Activated CD8-positive, alpha-beta memory T cell treated with anti-CD3 and anti-CD28 coated beads for 1 hour (primary cell): ENCODE measurements at places on chromosomes 4 and X.

- no peak for DNase-seq
Measured at GRCh38 chrX:27924261-27924660, 57.0 kb downstream of the DCAF8L1 start.

DNA sequence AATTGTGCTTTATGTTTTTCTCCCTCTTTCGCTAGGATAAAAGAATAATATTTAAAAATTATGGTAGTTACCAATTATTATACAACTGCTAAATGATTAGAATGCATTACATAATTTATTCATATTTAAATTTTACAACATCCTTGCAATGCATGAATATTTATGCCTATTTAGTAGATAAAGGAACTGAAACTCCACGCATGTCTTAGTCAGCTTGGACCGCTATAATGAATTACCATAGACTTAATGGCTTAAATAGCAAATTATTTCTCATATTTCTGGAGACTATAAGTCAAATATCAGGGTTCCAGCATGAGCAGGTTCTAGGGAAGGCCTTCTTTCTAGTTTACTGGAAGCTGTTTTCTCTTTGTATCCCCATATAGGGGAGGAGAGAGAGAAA lies 1555.4 kb upstream of the ADGRL3 start:
- DNase-seq: no peak

GRCh38 chr4:37225778-37226177 lies 18.8 kb upstream of the NWD2 start:
- DNase-seq: no peak

- DNase-seq: no peak
Measured at GRCh38 chr4:15075875-15076274, 73.6 kb downstream of the CPEB2 start.

DNA sequence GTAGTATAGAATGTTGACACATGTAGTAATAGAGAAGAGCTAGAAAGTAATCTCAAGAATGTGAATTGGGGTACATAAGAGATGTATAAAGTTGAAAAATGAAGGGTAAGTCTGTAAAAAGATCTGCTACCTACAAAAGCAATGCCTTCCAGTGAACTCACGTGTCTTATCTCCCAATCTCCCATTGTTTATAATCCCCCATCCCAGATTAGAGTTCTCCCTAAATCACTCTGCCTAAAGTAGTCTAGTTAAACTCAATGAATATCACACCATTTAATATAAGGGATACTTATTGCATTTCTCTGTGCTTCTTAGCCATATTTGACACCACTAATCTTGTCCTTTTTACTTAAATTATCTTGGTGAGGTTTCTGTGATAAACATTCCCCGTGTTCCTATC lies 6.6 kb downstream of the TECRL start:
- DNase-seq: no peak

DNA sequence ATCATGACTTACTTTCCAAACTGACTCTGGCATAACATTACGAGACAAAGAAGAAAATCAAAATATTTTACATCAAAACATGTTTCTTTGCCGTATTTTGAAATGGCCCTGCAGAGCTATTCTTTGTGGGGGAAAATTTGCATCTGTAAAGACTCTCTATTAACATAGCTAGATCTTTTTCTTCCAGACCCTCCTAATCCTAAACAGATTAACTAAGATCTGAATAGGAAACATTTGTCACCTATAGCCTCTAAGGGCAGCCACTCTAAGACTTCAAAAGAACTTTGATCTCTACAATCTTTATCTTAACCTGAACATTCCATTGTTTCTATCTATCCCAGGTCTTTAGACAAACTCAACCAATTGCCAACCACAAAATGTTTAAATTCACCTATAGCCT lies 176.6 kb upstream of the CENPE start:
- DNase-seq: no peak

- DNase-seq: no peak
Measured at GRCh38 chrX:106415276-106415895, 196.4 kb upstream of the RADX start.

GRCh38 chr4:158770671-158771070 lies 1.8 kb downstream of the FNIP2 start:
- no peak for DNase-seq
